Chondrocyte (in vitro differentiated cells): ENCODE measurements at places on chromosomes 5 and 9.

GRCh38 chr5:54412913-54413312 lies 42.6 kb upstream of the HSPB3 start:
- H3K27ac ChIP-seq = no peak overlapping the region
- no peak for DNase-seq
- peaks cover 9% of the 10 kb centered on the region for H3K27me3 ChIP-seq
- no peaks in the 10 kb centered on the region for H3K36me3 ChIP-seq
- H3K4me3 ChIP-seq = no peak overlapping the region

DNA sequence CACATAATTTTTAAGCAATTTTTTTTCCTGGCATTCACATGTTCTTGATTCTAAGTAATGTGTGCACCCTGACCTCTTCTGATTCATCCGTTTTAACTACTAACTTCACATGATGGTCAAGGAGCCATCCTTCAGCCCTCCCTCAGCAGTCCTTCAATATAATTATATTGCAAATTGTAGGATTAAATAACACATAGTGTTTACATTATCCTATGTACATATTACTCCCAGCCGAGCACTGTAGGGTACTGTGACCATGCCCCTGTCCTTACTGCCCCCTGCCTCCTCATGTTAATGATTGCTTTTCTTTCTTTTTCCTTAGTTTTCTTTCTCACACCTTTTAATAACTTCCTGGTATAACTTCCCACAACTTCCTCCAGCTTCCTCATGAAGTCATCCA lies 96.3 kb upstream of the FANCC start:
- no peak overlapping the region for H3K27ac ChIP-seq
- no peaks in the 10 kb centered on the region for H3K27me3 ChIP-seq
- H3K36me3 ChIP-seq = no peaks in the 10 kb centered on the region
- DNase-seq = no peak

DNA sequence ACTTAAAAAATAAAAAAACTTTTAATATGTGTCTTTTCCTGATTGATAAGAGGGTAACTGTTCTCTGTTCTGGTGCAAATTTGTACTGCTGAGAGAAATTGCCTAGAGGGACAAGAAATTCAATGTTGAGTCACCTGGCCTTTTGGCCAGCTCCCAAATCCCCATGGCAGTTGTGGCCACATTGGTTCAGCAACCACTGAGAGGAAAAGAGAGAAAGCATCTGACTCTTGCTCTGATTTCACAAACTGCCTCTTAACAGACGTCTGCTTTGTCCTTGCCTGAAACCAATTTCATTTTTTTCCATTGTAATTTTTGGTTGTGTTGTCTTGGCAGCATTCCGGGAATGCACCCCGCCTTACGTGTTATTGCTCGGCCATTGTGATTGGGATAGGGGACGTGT lies 42.4 kb downstream of the NTRK2 start:
- no peak overlapping the region for H3K4me3 ChIP-seq
- peak overlapping the region; percentile 75 for H3K27ac ChIP-seq
- H3K36me3 ChIP-seq = peaks cover 7% of the 10 kb centered on the region
- H3K27me3 ChIP-seq = no peaks in the 10 kb centered on the region
- peaks cover 41% of the 10 kb centered on the region for H3K4me1 ChIP-seq

DNA sequence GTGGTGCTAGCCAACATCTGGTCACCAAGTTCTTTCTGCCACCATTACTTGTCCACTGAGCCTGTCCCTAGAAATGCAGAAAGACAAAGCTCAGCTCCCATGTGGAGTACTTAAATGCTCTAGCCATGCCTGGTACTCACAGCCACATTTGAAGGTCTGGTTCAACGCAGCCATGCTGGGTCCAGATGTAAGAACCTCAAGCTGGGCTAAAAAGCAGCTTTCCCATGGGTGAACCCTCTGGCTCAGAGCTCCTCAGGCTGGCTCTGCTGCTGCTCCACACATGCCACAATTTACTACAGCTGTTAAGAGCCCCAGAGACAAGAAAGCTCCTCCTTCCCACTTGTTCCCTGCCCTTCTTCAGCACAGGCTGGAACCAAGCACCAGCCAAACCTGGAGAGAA lies 97.1 kb upstream of the LRRTM2 start:
- H3K4me1 ChIP-seq = peaks cover 55% of the 10 kb centered on the region
- no peaks in the 10 kb centered on the region for H3K27me3 ChIP-seq
- DNase-seq = no peak
- H3K27ac ChIP-seq = no peak overlapping the region
- H3K36me3 ChIP-seq = peaks cover 4% of the 10 kb centered on the region
- H3K4me3 ChIP-seq = no peak overlapping the region

DNA sequence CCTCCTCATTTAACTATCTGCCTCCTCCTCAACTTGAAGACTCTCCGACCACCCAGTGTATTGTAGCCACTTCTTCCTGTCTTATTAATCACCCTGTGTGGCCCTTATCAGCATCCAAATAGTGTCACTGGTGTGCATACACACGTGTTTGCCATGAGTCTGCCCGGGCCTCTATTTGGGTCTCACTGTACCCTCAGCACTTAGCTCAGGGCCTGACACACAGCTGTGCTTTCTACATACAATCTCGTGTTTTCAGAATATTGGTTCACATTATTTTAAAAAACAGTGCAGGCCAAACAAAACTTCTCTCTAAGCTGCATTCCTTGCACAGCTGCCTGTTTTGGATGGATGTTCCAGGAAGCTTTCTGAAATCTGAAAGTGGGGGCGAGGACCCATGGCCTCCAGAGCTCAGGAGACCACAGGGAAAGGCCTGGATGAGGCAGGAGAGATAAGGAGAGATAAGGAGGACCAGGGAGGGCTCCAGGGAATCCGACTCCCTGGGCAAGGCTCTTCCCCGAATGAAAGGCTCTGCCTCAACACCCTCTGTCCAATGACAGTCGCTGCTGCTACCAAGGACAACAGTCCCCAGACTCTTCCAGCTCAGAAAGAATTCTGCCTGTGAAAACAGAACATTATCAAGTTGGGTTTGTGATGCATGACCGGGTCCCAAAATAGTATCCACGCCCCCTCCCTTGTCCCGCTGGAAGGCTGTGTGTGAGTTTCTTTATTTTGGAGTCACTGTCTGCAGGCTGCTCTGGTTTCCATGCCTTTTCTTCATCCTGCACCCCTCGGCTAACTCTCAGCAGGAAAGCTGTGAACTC lies 255.6 kb downstream of the NSG2 start:
- H3K36me3 ChIP-seq = peaks cover 4% of the 10 kb centered on the region
- peaks cover 13% of the 10 kb centered on the region for H3K4me1 ChIP-seq
- peaks cover 38% of the 10 kb centered on the region for H3K27me3 ChIP-seq
- H3K4me3 ChIP-seq = no peak overlapping the region
- H3K27ac ChIP-seq = no peak overlapping the region

DNA sequence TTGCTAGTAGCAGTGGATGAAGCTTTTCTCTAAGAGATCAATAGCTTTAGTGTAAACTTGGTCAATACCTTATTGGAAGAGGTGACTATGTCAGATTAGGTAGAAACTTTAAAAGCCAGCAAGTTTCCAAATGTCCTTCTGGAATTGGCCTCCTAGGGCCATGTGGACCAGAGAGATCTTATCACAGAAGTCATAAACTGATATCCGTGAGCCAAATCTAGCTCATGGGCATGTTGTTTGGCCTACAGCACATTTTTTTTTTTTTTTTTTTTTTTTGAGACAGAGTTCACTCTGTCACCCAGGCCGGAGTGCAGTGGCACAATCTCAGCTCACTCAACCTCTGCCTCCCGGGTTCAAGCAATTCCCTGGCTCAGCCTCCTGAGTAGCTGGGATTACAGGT lies 157.5 kb upstream of the CCDC152 start:
- H3K4me3 ChIP-seq = no peak overlapping the region
- H3K27ac ChIP-seq = no peak overlapping the region
- DNase-seq = no peak

DNA sequence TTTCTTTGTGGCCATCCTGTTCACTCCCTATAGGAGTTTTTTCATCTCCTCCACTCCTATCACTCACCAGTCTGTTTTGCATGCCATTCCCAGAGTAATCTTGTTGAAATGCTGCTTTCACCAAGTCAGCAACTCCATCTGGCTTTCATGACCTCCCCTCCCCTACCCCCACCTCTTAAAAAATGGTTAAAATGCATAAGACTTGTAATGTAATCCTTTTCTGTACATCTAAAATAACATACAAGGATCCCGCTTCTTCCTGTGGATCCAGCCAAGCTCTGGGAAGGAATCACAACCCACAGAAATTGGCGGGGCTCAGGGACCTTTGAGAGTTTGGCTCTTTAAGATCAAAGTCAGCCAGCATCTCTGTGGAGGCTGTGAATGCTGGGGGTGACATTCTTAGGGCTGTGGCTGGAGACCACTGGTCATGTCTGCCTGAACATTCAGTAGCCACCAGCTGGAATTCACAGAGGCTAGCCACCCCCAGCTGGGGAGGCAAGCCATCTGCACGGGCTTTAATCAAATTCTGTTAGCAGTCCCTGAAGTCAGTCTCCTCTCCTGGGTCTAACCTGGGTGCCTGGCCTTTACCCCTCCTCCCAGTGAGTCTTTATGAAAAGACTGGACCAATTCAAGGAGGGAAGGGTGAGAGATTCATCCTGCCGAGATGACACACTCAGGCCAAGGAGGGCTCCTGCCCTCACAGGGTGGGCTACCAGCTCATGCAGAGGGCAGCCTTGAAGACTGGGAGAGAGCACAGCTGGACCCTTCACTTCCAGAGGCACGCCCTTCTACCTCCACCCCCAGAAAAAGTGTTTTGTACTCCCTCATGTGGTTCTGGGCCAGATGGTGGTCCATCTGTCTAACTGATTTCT lies 132.9 kb downstream of the LIFR start:
- H3K27me3 ChIP-seq = peaks cover 5% of the 10 kb centered on the region
- no peaks in the 10 kb centered on the region for H3K36me3 ChIP-seq
- H3K4me1 ChIP-seq = peaks cover 41% of the 10 kb centered on the region
- H3K27ac ChIP-seq = peak overlapping the region; percentile 15
- DNase-seq = no peak
- no peak overlapping the region for H3K4me3 ChIP-seq

DNA sequence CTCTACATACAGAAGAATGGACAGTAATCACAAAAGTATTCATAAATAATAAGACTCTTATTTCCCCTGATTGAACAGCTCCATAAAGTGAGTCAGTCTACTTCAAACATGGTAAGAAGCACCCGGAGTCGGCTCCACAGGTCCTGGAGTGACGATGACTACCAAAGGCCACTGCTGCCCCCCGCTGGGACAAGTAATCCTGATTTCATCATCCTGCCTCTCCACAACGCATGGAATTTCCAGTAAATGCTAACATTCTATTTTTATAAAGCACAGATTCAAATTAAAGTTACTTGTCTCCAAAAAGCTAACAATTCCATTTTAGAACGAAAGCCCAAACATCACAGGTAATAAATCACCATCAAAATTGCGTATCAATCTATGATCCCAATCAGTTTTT lies 16.2 kb downstream of the ATPSCKMT start:
- peak overlapping the region; percentile 34 for H3K4me3 ChIP-seq
- DNase-seq = no peak
- no peaks in the 10 kb centered on the region for H3K27me3 ChIP-seq
- H3K4me1 ChIP-seq = peaks cover 27% of the 10 kb centered on the region
- H3K27ac ChIP-seq = peak overlapping the region; percentile 88
- peaks cover 11% of the 10 kb centered on the region for H3K36me3 ChIP-seq

DNA sequence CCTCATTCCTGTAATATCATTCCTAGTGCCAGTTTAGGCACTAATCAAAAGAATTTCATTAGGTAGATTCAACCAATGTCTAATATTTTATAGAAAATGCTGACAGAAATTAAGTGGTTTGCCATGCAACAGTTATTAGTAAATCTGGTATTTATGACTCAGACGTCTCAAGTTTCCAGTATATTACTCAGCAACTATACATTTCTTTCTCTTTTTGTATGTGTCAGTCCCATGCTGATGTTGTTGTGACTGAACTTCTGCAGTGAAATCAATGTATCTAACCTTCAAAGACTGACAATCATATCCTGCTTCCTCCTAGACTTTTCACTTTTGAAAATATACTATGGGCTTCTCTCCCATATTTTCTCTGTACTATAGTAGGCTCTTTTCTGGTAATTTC lies 822.5 kb downstream of the NR2F1-AS1 start:
- peaks cover 8% of the 10 kb centered on the region for H3K4me1 ChIP-seq
- peak overlapping the region; percentile 38 for H3K27ac ChIP-seq
- no peaks in the 10 kb centered on the region for H3K36me3 ChIP-seq
- no peak for DNase-seq
- H3K4me3 ChIP-seq = no peak overlapping the region

DNA sequence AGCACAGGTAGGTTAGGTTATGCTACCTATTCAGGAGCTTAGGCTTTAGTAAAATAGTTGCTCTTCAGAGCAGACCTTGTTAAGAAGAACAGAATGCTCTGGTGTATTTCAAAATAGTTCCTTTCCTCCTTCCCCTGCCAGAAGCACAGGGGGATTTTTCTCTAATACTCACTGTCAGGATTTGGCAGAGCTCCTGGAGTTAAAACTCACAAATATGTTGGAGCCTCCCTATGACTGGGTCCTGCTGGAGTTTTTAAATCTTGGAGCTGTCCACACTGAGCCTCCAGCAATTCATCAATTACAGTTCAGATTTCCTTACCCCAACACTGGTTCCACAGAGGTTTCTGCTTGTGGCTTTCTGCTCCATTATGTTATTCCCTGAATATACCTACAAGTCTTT lies 1233.8 kb upstream of the WWC1 start:
- peaks cover 42% of the 10 kb centered on the region for H3K27me3 ChIP-seq
- H3K4me1 ChIP-seq = no peaks in the 10 kb centered on the region
- no peak overlapping the region for H3K27ac ChIP-seq
- no peaks in the 10 kb centered on the region for H3K36me3 ChIP-seq

DNA sequence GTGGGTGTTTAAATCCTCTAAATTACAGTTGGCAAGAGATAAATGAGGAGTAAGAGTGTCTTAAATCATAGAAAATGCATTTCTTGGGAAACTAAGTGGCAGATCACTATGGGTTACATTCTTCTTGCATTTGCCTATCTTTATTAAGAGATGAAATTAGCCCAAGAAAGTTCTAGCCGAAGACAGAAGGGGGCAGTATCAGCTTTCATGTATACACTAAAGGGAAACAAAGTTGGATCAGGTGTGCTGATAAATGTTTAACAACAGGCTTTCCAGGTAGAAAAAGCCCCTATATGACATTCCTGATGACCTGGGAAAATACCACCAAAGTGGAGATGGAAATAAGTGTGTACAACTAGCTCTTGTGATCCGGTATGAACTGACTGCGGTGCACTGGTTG lies 81.9 kb upstream of the TLR4 start:
- H3K4me3 ChIP-seq = no peak overlapping the region
- H3K4me1 ChIP-seq = no peaks in the 10 kb centered on the region
- H3K27me3 ChIP-seq = no peaks in the 10 kb centered on the region
- H3K27ac ChIP-seq = no peak overlapping the region
- peaks cover 5% of the 10 kb centered on the region for H3K36me3 ChIP-seq
- no peak for DNase-seq
